Right ventricle myocardium inferior (tissue), 1 donor: ENCODE measurements at places on chromosomes 1 and 21. TPM values are rescaled to one million over a fixed set of nuclear protein-coding genes. Genes with fewer than 3 reads are reported as not detected.
A peak's percentile ranks its signal among the peaks of the same experiment; 100 is the strongest.

DNA sequence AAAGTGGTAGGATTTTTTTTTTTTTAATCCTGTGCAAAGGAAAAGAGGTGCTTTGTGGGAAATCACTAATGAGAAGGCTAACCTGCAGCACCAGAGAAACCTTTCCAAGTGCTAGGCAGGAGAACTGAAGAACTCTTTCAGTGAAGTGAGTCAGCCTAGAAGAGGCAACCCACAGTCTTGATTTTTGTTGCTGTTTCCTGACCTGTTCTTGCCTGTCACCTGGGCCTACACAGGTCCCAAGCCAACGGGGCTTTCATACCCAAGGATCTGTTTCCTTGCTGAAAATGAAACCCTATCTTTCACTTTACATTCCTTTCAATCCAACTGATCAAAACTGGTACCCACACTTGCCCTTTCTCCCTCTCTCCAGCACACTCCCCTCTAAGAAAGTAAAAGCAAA lies 7.1 kb upstream of the IKBKE start:
- no peak for DNase-seq

- DNase-seq, result no peak
Observed at GRCh38 chr1:113615425-113615824, 143.9 kb downstream of the PHTF1 start.

- no peak for DNase-seq
Observed at GRCh38 chr1:111847466-111847865, 91.8 kb downstream of the DDX20 start.

GRCh38 chr1:176934370-176934769 lies 230.1 kb downstream of the ASTN1 start:
- no peak for DNase-seq

DNA sequence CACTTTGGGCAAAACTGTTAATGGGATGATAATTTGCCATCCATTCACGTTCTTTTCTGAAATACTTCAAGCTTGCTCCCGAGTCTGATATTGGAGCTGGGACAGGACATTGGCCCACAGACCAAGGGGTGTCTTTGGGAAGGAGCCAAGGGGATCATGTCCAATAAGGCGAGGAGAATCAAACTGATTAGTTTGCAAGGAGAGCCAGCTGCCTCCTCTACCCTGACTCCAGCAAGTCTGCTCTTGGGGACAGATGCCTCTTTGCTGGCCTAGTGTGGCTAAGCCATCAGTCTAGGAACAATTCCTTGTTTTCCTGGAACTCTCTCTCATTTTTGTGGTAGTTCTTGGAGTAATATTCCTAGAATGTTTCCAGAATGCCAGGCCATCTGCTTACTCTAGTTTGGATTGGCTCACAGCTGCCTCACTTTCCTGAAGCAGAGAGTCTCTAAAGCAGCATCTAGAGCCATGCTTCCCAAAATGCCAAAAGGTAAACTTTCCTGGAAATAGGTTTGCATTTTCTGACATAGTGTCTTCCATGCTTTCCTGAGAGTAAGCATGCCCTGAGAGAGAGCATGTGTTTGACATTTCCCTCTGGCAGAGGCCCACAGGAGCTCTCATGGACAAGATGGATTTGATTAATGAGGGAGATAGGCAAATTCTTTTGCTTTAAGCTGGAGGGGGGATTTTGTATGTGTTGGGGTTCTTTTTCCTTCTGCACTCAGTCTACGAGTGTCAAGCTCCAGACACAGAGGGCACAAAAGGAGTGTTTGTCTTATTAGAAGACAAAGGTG lies 145.6 kb downstream of the GDAP2 start:
- DNase-seq, result no peak

- DNase-seq, result peak; percentile 65
Observed at GRCh38 chr1:201282931-201283829, at the start of gene PKP1. Gene PKP1 (plus strand): TSS chr1:201283506. CDS start chr1:201283703, 197 bp downstream.

- no peak for DNase-seq
Observed at GRCh38 chr1:69914976-69915765, 290.2 kb downstream of the LRRC40 start.

DNA sequence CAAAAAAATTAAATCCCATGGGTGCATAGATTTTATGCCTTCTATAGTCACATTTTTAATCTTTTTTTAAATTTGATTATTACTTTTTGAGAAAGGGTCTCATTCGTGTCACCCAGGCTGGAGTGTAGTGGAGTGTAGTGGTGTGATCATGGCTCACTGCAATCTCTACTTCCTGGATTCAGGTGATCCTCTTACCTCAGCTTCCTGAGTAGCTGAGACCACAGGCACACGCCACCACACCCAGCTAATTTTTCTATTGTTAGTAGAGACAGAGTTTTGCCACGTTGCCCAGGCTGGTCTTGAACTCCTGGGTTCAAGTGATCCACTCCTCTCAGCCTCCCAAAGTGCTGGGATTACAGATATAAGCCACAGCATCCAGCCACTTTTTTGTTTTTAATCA lies 10.4 kb downstream of the CBR3 start:
- DNase-seq, result no peak

DNA sequence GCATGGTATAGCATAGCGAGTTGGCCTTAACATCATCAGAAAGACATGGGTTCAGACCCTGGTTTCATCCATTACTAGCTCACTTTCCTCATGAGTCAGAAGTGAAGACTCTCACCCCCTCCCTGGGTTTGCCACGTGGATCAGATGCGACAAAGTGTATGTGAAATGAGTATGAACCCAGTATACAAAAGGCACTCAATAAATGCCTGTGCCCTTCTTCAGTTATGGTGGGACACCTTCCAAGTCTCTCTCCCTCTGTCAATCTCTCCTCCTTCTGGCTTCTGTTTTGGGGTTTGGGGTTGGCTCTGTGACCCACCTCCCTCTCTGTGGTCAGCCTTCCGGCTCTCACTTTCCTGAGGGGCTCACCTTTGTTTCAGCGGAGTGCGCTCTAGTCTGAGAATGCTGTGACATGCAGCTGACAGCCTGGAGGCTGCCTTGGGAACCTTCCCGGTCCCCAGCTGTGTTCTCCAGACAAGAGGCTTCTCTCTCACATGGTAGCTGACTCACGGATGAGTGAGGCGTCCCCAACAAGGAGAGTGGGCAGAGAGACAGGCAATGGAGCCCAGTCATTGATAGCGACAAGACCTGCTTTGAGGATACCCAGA lies 155.0 kb upstream of the EDN2 start:
- DNase-seq, result no peak

DNA sequence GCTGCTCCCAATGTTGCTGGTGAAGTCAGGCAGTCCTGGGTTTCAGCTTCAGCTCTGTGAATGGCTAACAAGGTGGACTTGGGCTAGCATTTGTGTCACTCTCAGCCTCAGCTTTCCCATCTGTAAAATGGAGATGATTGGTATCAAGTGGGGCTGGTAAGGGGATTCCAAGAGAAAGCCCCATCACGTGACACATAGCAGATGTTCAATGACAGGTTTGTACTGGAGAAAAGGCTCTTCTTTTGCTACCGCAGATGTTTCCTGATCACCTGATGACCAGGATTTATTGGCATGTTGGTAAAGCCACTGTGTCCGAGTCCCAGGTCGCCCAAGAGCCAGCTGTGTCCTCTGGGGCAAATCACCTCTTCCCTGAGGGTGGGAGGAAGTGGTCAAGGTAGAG lies 335.0 kb downstream of the MATN1 start:
- no peak for DNase-seq

GRCh38 chr1:92790867-92791266 lies 6.0 kb upstream of the EVI5 start:
- no peak for DNase-seq

DNA sequence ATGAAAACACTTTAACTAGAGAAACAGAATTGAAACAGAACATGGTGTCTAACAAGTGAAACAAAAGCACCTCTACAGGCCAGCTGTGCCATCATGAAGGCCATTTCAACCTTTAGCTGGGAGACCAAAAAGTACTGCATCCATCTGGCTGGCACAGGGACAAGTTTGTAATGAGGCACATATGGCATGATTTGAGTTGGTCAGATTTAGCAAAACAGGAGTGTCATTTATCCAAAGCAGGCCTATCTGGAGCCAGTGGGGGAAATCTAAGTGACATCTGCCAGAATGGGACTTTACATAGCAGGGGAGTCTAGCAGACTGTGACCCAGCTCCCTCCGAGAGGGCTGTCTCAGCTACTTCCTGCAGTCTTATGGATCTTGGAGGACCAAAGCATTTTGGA lies 51.9 kb downstream of the DNTTIP2 start:
- no peak for DNase-seq

- DNase-seq, result no peak
Observed at GRCh38 chr1:93961443-93961842, 52.2 kb upstream of the GCLM start.

- no peak for DNase-seq
Observed at GRCh38 chr1:214018386-214019268, 30.9 kb downstream of the PROX1 start.

GRCh38 chr1:61013189-61013945 lies 69.0 kb upstream of the NFIA start:
- DNase-seq, result no peak

GRCh38 chr1:15350551-15351200 lies 59.0 kb upstream of the EFHD2 start:
- DNase-seq, result no peak

DNA sequence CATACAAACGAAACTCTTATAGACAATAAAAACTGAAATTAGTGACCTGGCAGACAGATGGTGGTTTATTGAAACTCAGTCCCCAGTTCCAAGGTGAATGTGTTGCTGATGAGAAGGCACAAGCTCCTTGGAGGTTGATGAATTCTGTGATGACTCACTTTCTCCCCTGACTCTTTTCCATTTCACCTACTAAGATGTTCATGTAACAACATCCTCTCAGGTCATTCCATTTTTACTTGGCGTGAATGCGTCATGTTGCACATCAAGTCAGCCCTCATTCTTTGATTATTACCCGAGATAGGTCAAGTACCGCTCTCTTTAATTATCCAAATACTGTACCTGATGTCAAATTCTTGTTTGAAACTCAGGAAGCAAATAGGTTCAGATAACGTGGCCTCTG lies 10.1 kb upstream of the IL10RB start:
- DNase-seq, result no peak

DNA sequence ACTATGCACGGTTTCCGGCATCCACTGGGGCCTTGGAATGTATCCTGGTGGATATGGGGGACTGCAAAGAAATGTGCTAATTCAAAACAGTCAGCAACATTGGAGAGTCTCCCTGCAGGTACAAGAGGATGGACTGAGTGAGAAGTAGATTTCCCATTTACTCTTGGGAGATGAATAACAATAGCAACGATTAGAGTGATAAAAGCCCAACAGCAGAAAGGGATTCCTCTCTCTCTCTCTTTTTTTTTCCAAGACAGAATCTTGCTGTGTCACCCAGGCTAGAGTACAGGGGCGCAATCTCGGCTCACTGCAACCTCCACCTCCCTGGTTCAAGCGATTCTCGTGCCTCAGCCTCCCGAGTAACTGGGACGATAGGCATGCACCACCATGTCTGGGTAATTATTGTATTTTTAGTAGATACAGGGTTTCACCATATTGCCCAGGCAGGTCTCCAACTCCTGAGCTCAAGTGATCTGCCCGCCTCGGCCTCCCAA lies 5.0 kb upstream of the SHCBP1L start:
- no peak for DNase-seq

DNA sequence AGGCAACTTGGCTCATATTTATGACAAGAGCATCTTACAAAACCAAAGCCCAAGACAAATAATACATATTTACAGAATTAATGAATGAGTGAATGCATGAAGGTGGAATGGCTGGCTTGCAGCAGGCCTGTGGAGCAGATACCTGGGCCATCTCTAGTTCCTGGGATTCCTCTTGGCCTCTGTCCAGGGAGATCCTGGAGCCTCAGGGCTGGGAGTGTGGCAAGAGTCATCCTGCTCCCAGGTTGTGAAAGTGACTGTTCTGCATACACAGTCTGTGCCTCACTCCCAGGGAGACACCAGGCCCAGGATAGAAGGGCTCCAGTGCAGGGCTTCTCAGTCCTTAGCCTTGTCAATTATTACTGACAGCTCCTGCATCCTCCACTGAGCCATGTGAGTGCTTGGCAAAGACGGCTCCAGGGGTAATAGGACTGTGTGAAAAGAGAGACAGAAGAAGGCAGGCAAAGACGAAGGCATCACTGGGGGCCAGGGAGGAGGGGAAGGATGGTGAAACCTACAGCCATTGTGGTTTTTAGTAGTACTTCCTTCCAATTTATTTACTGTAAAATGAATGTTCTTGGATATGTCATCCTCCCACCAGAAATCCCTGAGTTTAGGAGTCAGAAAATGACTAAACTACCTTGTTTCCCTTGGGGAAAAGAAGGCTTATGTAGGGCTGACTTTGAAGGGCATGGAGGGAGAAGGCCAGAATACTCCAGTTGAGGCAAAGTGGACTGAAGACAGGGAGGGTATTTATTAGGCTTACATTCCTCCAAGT lies 14.3 kb upstream of the KPRP start:
- no peak for DNase-seq

DNA sequence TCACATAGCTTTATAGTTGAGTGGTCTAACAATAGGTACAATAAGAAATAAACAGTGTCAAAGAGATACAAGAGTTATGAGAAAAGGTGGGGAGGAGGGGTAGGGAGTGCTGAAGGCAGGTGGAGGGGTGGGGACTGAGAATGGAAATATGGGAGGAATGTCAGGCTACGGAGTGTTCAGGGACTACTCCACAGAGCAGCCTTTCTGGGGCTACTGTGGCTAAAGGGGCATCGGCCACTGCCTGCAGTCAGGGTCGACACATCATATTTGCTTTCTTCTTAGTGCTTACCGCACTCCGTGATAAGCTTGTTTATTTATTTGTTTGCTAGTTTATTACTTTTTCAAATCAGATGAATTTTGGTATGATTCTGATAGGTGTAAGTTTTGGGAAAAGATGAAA lies 34.4 kb upstream of the CRNN start:
- DNase-seq, result no peak

GRCh38 chr1:9388335-9389180 lies 95.9 kb downstream of the SPSB1 start:
- no peak for DNase-seq

GRCh38 chr21:43953021-43953420 lies 59.1 kb upstream of the TRAPPC10 start:
- DNase-seq, result peak; percentile 70

DNA sequence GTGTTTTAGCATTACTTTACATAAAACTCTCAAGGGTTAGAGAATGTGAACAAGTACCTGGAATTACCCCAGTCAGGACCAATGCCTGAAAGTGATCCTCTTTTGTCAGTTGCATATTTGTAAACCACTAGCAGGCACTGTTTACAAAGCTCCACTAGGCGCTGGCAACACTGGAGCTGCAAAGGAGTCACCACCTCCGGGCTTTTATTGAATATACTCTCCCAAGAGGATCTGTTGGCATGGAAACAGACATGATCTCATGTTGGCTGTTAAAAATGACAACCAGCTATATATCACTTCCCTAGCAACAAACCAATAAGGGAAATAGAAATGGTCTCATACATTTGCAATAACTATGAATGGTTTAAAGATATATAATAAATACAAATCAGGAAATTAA lies 116.0 kb downstream of the TTLL7 start:
- no peak for DNase-seq

- no peak for DNase-seq
Observed at GRCh38 chr1:198865319-198865718, 226.5 kb downstream of the PTPRC start.

Gene RAB3B
- not detected for total RNA-seq

Gene RYR2
- total RNA-seq, result 694 TPM

Gene TTC39A
- total RNA-seq, result 22.7 TPM

Gene TMPRSS3
- total RNA-seq, result not detected

Gene CTSE
- total RNA-seq, result not detected

Gene GNL2
- 22.0 TPM for total RNA-seq

Gene CHRM3
- total RNA-seq, result 0.35 TPM
